ENCODE measurements at places on chromosomes 1 and 21.
A peak's percentile ranks its signal among the peaks of the same experiment; 100 is the strongest.

- no peak for DNase-seq
These were observed 265.8 kb downstream of the DPYD start for GRCh38 chr1:97654876-97655585.

DNA sequence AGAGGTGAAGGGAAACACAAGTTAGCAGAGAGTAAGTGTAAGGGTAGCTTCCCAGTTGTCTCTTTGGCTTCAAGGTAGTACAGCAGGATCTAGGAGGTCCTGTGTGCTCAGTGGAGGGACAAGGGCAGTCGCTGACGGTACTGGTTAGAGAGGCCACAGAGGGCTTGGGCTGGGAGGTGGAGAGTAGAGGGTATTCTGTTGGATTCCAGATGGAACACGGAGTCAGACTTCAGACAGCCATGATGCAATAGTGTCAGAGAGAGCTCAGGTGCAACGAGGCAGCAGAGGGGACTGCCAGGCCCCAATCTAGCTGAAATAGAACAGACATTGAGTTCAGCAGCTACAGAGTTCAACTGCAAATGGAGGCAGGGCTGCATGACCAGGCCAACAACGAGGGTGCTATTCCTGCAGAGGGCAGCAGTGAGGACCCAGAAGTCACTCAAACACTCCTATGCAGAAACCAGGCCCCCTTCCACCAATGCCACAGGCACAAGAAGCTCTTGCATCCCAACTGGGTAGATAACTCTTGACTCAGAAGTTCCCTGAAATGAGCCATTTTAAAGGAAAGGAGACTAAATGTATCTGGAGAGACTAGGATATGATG lies 325.0 kb upstream of the ESRRG start:
- peak; percentile 16 for DNase-seq

DNA sequence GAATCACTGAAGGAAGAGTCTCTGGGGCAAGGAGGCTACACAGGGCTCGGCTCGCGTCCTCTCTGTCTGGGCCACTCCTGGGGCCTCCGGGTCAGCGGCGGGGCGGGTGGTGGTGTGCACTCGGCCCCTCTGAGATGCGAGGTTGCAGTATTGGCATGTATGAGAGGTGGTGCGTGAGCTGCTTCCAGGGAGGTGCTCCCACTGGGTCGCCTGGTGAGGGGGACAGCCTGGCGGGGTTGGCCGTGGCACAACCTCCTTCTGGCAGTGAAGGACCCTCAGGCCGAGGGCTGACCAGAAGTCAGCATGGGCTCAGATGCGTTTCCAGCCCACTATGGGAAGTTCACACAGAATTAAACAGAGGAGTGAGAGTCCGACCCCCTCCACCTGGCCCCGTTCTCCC lies 38.5 kb upstream of the COL18A1 start:
- DNase-seq, result no peak

- DNase-seq, result no peak
These were observed 19.8 kb upstream of the LY9 start for GRCh38 chr1:160776178-160776577.

- no peak for DNase-seq
These were observed at the start of gene GJB3 for GRCh38 chr1:34781071-34781843. GJB3 (plus strand) TSS chr1:34781214; CDS start chr1:34784763, 3,549 bp downstream.

DNA sequence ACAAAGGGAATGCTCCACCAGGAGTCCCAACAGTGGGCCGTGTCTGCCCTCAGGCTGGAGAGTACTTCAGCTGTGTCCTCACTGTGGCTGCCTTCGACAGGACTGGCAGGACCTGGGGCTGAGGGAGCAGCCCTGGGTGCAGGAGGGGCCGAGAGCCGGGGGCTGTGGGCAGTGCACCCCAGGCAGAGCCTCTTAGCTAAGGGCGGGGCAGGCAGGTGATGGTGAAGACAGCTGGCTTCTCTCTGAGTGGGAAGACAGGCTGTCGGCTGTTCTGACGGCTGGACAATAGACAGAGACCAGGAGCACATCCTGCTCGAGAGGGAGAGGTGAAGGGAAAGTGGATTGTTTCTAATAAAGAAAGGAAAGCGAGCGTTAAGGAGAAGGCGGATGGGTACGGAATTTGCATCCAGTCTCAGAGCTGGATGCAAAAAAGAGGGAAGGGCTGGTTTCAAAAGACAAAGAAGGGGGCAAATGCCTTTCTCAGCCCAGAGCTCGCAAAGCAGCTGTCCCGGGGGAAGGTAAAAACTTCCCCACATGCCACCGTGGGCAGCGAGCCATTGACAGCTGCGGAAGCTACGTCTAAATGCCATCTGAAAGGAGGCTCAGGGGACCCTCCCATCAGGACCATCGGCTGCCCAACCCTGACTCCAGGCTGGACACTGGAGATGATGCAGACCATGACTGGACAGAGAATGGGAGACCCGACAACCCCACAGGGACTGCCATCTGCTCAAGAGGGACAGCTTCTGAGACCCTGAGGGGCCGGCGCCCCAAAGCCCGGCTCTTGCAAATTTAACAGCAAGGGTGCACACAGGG lies 92.0 kb downstream of the STUM start:
- no peak for DNase-seq

GRCh38 chr1:18237371-18237770 lies 129.8 kb downstream of the IGSF21 start:
- DNase-seq, result no peak

- no peak for DNase-seq
These were observed 79.6 kb downstream of the NEGR1 start for GRCh38 chr1:72202761-72203160.

GRCh38 chr1:169105087-169105433 lies 1.4 kb upstream of the ATP1B1 start:
- no peak for DNase-seq

GRCh38 chr1:67662884-67663283 lies 22.1 kb upstream of the GADD45A start:
- DNase-seq, result no peak

DNA sequence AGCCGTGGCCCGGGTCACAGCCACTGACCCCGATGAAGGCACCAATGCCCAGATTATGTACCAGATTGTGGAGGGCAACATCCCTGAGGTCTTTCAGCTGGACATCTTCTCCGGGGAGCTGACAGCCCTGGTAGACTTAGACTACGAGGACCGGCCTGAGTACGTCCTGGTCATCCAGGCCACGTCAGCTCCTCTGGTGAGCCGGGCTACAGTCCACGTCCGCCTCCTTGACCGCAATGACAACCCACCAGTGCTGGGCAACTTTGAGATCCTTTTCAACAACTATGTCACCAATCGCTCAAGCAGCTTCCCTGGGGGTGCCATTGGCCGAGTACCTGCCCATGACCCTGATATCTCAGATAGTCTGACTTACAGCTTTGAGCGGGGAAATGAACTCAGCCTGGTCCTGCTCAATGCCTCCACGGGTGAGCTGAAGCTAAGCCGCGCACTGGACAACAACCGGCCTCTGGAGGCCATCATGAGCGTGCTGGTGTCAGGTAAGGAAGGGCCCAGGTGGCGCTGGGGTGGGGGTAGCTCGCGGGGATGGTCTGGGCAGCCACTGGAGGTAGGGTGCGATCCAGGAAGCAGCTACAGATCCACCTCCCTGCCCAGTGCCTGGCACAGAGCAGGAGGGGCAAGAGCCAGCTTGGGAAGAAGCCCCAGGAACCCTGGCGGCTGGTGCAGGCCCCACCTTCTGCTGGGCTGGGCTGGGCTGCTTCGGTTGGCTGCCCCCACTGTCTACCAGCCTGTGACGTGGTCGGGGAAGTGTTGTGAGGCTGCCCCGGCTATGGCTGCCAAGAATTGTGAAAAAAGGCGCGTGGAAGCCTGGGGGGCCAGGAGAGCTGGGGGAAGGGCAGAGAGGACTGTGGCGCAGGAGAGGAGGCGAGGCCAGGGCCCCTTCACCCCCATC lies 3.8 kb downstream of the CELSR2 start:
- peak; percentile 71 for DNase-seq

DNA sequence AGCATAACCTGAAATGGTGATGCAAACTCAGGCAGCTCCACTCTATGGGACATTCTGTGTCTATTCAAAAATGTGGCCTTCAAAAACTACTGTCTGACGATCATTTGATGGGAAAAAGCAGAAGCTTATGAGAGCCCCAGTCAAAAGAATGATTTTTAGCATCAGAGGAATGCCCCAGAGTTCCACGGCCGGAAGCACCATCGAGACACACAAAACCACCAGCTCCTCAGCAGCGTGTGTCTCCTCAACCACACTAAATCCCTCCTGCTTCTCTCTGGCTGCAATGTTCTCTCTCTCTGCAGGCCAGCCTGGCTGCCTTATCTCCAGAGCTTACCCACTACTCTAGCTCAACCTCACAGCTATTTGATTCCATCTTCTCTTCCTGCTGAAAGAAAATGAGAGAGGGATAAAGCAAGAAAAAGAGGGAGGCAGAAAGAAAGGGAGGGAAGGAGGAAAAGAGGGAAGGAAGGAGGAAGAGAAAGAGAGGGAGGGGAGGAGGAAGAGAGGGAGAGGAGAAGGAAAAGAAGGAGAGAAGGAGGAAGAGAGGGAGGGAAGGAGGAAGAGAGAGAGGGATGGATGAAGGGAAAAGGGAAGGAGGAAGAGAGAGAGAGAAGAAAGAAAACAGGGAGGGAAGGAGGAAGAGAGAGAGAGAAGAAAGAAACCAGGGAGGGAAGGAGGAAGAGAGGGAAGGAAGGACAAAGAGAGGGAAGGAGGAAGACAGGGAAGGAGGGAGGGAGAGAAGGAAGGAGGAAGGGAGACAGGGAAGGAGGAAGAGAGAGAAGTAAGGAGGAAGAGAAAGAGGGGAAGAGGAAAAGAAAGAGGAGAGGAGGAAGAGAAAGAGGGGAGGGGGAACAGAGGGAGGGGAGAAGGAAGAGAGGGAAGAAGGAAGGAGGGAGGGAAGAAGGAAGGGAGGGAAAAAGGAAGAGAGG lies 33.5 kb upstream of the LAPTM5 start:
- DNase-seq, result no peak

GRCh38 chr1:172654535-172654934 lies 4.4 kb upstream of the FASLG start:
- DNase-seq, result no peak
